Activated CD8-positive, alpha-beta memory T cell treated with anti-CD3 and anti-CD28 coated beads for 4 hours (primary cell): ENCODE measurements at places on chromosomes 12 and 14.

DNA sequence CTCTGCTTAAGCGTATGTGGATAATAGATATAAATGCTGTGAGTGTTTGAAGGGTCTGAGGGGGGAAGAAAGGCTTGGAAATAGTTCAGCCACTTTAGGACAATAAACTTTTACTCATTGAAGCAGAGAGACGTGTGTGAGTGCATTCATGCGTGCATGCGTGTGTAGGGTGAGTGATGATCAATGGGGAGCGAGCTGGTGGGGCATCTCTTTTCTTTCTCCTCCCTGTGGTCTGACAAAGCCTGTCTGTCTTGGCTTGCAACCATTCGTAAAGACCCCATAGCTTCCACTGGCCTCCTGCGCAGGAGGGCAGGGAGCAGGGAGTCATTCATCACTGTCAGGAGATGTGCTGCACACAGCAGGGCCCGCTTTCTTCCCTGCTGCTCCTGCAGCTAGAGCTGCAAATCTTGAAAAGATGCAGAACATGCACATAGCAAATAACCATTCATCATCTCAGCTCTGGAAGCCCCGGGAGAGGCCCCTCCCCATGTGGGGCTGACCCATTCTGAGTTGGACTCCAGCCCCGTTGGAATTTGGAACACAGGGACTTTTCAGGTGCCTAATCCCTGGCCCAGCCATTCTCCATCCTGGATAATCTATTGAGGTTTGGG is 223.2 kb downstream of the PPM1H start:
- no peak for DNase-seq

GRCh38 chr12:95231190-95231589 is 13.6 kb downstream of the VEZT start:
- DNase-seq: no peak

DNA sequence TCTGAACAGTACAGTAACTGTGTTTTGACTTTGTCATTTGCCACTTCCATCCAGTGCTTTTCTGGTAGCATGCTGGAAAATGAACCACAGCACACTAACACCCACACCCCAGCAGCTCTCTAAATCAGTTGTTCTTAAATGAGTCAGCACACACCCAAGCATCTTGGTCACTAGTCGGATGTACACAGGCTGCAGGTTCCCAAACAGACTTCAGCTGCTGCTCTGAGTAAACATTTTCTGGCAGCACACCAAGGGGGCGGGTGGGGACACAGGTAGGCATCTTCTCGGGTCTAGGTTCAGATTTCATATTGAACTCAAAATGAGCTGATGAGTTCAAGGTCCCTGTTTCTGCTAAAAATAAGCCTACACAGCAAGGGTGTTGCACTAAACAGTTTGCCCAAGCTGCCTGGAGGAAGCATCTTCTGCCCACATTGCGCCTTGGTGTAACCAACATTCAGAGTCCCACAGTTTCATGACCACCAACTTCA is 39.8 kb downstream of the IFNG start:
- DNase-seq: peak; percentile 13

- no peak for DNase-seq
Observed at GRCh38 chr12:28700161-28700560, 448.9 kb upstream of the FAR2 start.

GRCh38 chr14:38705220-38705619 is 397.8 kb downstream of the SEC23A start:
- DNase-seq: no peak

DNA sequence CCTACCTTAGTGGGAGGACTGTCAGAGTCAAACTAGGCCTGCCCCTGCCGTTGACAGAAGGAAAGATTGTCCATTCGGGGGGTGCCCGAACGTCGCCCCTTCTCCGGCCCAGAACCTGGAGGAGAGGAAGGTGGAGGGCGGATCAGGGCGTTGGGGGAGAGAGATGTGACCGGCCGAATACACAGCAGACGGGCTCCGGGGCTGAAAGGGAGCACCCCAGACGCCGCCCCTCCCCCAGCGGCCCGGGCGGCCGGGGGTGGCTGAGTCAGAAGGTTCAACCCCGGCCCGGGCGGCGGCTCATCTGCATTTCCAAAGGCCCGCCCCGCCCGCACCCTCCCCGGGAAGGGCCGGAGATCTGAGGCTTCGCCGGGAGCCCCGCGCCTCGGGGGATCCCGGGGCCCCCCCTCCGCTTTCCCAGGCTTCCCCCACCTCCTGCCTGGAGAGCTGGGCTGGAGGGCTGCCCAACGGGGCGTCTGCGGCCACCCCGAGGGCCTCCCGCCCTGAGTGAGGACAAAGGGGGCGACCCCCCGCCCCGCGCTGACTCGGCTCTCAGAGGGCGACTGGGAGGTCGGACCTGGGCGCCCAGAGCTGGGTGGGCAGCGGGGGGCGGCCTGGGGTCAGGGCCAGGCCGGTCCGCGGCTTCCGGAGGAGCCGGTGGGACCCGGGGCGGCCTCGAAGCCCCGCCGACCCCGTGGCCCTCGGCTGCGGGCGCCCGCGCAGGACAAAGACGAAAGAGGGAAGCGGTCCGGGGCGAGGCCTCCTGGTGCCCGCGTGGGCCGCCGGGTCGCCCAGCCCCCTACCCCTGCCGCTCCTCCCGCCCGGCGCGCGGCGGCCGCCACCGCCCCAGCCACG is 3.7 kb upstream of the SETD1B start:
- DNase-seq: no peak

GRCh38 chr12:1398673-1399072 is 195.7 kb downstream of the FBXL14 start:
- no peak for DNase-seq

DNA sequence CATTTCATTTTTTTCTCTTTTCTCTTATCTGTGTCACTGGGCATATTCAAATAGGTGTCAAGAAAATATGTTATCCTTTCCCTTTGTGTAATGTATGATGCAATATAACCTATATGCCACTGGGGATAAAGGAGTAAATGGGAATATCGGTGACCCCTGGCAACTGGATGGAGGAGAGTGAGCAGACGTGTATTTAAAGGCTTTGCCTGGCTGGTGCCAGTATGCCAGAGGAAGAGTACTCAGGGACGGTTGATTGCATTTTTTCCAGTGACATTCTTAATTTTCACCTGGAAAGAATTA is 12.0 kb upstream of the STXBP6 start:
- DNase-seq: no peak

- DNase-seq: no peak
Observed at GRCh38 chr12:127519779-127520178, 747.2 kb upstream of the TMEM132C start.

DNA sequence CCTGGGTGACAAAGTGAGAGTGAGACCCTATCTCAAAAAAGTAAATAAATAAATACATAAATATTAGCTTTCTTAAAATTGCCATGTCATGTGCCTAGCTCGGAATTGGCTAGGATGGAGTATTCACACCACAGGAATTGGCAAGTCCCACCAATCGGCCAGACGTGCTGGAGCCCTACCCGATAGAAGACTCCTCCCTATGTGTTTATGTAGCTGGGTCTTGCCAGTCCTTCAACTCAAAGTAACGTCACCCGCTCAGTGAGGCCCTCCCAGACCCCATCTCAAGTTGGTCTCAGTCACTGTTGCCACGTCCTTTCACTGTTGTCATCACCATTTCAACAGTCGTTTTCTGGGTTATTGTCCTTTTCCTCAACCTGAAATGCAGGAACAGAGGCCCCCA is 20.2 kb downstream of the VRTN start:
- DNase-seq: no peak

DNA sequence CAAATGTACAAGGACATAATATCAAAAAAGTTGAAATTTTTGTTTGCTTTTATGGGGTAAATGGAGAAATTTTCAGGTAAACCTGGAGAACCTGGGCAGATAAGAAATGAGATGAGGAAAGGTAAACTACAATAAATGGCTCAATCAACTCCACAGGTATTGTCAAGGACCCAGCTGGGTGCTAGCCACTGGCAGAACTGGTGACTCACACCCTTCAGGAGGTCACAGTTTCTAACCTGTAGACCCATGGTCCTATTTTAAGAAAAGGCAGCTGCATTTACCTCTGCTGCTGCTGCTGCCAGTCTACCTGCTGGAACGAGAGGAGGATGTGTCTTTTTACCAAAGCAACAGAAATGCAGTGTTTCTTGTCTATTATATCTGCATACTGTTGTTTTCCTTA is 226.6 kb downstream of the ALG10B start:
- no peak for DNase-seq

DNA sequence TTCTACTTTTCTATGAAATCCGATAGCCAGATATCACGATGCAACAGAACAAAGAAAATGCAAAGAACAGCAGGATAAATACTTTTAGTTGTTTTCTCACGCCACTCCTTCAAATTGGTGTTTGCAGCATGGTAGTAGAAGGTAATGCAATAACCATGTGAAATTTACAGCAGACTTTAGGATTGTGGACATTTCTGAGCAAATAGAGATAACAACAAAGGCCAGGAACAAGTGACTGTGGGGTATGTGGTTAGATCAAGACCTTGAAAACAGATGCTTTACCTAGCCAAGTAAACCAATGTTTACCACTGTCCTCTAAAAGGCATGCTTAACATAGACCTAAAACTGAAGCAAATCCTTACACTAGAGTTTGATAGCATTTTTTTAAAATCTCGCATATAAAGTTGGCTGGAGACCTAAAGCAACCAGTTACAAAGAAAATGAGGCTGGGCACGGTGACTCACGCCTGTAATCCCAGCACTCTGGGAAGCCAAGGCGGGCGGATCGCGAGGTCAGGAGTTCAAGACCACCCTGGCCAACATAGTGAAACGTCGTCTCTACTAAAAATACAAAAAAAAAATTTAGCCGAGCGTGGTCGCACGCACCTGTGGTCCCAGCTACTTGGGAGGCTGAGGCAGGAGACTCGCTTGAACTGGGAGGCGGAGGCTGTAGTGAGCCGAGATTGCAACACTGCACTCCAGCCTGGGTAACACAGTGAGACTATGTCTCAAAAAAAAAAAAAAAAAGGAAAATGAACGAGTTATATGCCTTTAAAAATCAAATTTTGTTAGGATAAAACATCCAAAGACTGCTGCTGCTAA is 123.2 kb upstream of the FOXN3 start:
- DNase-seq: no peak

GRCh38 chr14:70032447-70032846 is 153.2 kb downstream of the SMOC1 start:
- no peak for DNase-seq

GRCh38 chr14:42715316-42715715 is 1108.6 kb downstream of the LRFN5 start:
- no peak for DNase-seq

- no peak for DNase-seq
Observed at GRCh38 chr14:106067935-106068334, 541.6 kb downstream of the TMEM121 start.

DNA sequence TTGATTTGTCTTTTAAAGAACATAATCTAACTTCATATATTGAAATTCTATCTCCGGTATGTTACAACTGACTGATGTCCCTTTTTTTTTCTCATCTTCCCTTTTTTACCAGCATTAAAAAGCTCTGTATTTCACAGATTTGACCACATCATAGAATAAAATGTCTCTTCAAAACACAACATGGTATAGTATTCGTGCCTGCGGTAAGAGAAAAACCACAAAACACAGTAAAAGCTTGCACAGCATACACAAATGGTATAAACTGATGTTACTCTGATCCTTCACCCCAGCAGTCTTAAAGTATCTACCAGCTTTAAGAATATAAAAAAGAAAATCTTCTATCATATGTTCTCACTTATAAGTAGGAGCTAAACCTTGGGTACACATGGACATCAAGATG is 83.4 kb downstream of the HECTD1 start:
- DNase-seq: no peak

- DNase-seq: no peak
Observed at GRCh38 chr12:70400124-70400523, 34.0 kb downstream of the KCNMB4 start.

GRCh38 chr14:72736308-72736707 is 157.6 kb downstream of the DPF3 start:
- DNase-seq: no peak

DNA sequence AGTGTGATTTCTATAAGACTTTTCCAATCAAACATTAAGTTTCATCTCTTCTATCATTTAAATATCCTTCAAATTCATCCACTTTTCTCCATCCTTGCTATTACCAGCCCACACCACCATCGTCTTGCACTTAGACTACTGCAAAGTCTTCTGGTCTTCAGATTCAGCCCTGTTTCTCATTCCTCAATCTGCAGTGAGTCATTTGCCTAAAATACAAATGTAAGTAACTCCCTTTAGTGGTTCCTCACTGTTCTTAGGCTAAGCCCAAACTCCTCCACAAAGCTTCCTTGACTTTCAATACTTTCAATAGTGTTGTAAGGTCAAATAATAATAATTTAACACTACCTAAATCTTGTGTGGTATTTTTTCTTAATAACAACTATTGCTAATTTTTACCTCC is 83.3 kb downstream of the PLEKHG7 start:
- DNase-seq: no peak

DNA sequence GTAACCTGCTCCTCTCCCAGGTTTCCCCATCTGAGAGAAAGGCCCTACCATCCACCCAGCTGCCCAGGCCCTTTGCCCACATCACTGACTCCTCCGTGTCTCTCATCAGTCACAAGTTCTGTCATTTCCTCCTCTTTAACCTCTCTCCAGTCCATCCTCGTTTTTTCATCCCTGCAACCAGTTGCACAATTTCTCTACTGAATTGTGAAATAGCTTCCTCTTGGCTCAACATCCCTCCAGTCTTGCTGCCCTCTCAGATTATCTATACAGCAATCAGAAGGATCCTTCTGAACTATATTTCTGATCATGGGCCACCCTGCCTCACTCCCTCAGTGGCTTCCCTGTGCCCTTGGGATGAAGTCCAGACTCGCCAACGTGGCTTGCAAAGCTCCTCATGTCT is 6.8 kb downstream of the FAM161B start:
- no peak for DNase-seq

DNA sequence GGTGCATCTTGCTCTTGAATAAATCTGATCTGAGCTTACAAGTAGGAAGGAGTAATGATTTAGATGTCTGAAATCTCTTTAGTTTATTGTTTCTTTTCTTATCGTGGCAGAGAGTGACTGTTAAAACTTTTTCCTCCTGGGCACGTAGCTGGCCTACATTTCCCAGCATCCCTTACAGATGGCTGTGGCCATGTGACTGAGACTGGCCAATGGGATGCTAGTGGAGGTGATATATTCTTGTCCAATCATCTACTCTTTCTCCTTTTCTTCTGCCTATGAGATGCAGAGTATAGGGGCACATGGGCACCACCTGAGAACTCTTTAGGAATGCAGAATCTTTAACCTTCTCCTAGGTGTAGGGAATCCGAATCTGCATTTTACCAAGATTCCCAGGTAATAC is 237.3 kb downstream of the RGS6 start:
- DNase-seq: no peak

DNA sequence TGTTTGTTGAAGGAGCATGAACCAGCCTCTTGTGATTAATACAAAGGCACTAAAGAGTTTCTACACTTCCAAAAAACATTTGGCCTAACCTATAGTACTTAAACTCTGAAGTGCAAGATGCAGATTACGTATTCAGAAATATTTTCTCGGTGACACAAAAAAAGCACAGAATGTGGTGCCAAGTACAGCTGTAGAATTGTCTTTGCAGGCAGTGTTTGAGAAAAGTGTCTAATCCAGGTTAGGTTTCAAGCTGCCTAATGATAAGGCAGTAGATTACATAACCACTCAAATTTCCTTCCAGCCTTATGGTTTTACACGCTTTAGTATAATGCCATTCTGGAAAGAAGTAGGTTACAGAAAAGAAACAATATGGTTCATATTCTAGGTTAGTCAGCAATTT is 205.2 kb downstream of the KLHL28 start:
- DNase-seq: no peak

GRCh38 chr14:37697489-37698121 is 102.2 kb downstream of the TTC6 start:
- no peak for DNase-seq
